ENCODE measurements at places on chromosomes 11 and 22. TPM values are rescaled to one million over a fixed set of nuclear protein-coding genes. Genes with fewer than 3 reads are reported as not detected.

TMPRSS6 gene
- not detected for total RNA-seq

TECTA gene
- 2.2 TPM for total RNA-seq

MALAT1 gene
- total RNA-seq = 30,401 TPM

GDPD4 gene
- total RNA-seq = not detected

VSIG10L2 gene
- not detected for total RNA-seq

F2 gene
- not detected for total RNA-seq

CHRM4 gene
- 3.2 TPM for total RNA-seq

SAA1 gene
- not detected for total RNA-seq

TRIM29 gene
- 44.5 TPM for total RNA-seq

CHADL gene
- total RNA-seq = 6.0 TPM

CCDC88B gene
- 13.1 TPM for total RNA-seq

APOBEC3A gene
- 5.4 TPM for total RNA-seq

USP2 gene
- 24.4 TPM for total RNA-seq

ST14 gene
- 3.8 TPM for total RNA-seq

ARHGAP20 gene
- 13.7 TPM for total RNA-seq

GRIK4 gene
- total RNA-seq = 1.4 TPM

PIK3C2A gene
- total RNA-seq = 109 TPM

CALCA gene
- not detected for total RNA-seq

All from camera-type eye (tissue), 1 donor.